ENCODE measurements at places on chromosomes 7 and 10.
A peak's percentile ranks its signal among the peaks of the same experiment; 100 is the strongest.

GRCh38 chr7:111183321-111183720, 92.4 kb downstream of the LRRN3 start:
- no peak for DNase-seq

DNA sequence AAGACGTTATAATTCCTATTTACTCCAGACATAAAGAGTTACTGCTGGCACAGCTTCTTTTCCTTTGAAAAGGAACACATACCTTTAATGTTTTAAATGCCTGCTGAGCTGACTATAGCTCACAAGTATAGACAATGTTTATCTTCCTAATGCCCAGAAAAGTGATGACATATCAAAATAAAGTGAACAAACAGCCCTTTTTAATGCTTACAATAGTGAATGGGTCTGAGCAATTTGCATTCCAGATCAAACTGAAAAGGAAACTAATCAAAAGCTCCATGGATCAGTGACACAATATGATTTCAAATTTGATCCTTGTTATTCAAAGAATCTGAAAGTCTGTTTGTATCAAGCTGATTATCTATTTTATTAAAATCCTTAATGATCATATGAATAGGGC, 233.6 kb upstream of the SEMA3E start:
- no peak for DNase-seq

DNA sequence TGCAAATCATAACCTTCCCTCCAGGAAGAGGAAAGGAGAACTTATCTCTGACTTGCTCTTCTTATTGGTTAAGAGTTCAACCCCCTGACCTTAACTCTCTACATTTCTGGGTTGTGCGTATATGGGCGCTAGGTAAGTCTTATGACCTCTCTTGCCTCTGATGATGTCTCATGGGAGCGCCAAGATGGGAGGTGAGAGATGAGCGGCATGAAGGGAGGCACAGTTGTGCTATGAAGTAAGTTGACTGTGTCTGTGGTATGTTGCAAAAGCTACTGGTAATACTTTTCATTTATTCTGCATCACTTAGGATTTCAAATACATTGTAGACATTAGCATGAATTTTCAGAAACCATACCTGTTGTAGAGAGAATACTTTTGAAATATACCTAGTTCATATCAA, 59.0 kb downstream of the EXOC6 start:
- no peak for DNase-seq

- DNase-seq: no peak
Observed at GRCh38 chr7:94510582-94511496, 1.2 kb downstream of the CASD1 start.

GRCh38 chr10:71463111-71463510, 66.4 kb downstream of the CDH23 start:
- DNase-seq: no peak

GRCh38 chr7:117041822-117042221, 88.5 kb downstream of the ST7 start:
- DNase-seq: no peak

GRCh38 chr7:32916006-32916405, 24.4 kb upstream of the KBTBD2 start:
- no peak for DNase-seq

DNA sequence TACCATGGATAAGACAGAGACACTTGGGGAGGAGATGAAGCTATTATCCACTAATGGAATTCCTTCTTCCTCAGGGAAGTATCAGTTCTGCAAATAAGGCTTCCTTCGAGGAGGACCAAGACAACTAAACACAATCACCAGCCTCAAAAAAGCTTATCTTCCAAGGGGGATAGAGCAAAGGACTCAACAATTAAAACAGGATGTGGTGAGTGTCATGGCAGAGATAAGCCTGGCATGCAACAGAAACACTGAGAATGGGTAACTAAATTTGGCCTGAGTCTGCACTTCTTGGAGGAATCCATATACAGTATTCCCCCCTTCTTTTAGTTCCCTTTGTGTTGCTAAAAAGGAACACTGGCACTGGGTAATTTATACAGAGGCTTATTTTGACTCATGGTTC, 1285.2 kb downstream of the GATA3 start:
- DNase-seq: no peak

DNA sequence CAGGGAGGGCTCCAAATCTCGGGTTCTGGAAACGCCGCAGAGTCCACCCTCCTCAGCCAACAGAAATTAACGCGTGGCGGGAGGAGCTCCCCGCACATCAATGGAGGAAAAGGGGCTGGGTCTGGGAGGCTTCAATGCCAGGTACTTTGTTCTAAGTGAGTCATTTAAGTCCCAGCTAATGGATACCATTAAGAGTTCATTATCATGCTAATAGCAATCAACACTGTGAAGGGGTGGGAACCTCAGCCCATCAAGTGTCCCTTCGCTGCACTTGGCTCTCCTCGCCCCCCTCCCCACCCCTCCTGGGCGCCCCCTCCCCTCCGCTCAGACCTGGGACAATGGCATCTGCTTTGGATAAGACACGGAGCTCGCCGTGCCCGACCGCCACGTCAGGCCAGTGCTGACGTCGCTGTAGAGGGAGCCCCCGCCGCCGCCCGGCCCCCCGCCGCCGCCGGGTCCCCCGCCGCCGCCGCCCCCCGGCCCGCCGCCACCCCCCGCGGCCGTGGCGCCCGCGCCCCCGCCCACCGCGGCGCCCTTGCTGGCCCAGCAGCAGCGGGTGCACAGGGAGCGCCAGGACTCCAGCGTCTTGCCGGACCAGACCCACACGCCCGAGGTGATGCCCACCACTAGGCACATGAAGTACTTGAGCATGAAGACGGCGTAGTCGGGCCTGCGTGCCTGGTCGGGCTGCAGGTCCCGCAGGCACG, 2.9 kb downstream of the FZD8 start:
- DNase-seq: no peak

GRCh38 chr7:11702938-11703337, 129.1 kb downstream of the THSD7A start:
- DNase-seq: no peak

GRCh38 chr7:117715784-117716445, 157.3 kb downstream of the CTTNBP2 start:
- DNase-seq: peak; percentile 66

DNA sequence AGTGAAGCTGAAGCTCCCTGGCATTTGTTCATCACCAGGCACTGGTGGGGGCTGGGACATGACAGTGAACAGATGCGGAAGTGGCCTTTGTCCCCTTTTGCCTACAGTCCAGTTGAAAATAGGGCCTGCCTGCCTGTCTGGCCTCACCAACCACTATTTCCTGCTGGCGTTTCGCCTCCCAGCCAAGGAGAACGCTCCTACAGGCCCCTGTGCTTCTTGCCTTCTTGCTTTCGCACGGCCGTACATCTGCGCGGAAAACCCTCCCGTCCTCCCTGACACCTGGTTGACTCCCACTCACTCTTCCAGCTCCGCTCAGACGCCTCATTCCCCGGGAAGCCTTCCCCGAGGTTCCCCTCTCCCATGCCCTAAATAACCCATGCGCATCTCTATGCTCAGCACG, 317.3 kb downstream of the PRPF18 start:
- DNase-seq: no peak

GRCh38 chr7:158802535-158803366, 26.6 kb downstream of the ESYT2 start:
- no peak for DNase-seq

GRCh38 chr7:135390829-135391228, 119.1 kb downstream of the CNOT4 start:
- DNase-seq: no peak

DNA sequence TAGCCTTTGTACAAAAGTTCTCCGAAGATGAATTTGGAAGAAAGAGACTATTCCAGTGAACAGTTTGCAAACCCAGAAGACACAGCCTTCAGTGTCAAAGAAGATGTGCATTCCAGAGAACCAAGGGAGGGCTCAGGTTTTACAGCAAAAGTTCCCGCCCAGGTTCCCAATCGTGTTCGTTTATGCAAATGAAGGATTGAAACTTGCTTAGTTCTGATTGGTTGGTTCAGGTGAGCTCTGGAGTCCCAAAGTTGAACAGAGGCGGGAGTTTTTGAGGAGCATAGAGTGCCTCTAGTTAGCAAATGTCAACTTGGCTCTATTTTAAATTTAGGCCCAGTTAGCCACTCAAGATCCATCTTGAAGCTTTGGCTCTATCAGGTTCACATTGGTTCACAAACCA, 51.3 kb downstream of the TMEM270 start:
- no peak for DNase-seq

DNA sequence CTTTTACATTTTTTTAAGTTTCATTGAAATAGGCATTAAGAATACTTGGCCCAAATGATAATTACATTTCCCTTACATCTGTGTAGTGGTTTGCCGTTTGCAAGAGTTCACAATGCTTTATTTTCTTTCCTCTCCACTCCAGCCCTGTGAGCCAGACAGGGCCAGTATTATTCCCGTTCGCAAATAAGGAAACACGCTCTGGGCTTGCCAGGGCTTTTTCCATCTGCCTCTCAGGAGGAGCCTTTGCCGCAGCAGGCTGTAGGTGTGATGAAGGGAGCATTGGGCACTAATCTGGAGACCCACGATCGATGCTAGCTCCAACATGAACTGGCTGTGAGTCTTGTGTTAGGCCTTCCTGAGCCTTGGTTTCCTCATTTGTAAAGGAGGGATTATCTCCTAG, 154.4 kb downstream of the GALNT17 start:
- no peak for DNase-seq

- no peak for DNase-seq
Observed at GRCh38 chr7:13282377-13282980, 595.0 kb downstream of the ARL4A start.

DNA sequence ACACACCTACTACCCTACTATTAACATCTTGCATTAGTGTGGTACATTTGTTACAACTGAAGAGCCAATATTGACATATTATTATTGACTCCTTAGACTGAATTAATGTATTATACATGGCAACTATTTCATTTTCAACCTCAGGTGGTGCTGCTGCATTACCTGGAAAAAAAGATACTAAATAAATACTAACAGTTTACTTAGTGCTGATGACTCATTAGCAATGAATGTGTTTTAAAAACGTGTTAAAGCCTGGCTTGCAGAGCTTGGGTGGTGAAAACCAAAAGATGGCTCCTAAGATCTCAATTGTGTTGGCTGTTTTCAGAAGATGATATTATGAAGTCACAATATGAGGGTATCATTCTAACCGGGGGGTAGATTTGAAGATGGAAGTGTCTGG, 34.8 kb downstream of the CFAP43 start:
- no peak for DNase-seq

- DNase-seq: no peak
Observed at GRCh38 chr7:116524221-116524608, 621 bp upstream of the CAV1 start.

- DNase-seq: no peak
Observed at GRCh38 chr10:4677296-4678021, 148.5 kb upstream of the AKR1E2 start.

Data from NT2/D1 (cell line).